ENCODE measurements at places on chromosomes 12 and 14.

DNA sequence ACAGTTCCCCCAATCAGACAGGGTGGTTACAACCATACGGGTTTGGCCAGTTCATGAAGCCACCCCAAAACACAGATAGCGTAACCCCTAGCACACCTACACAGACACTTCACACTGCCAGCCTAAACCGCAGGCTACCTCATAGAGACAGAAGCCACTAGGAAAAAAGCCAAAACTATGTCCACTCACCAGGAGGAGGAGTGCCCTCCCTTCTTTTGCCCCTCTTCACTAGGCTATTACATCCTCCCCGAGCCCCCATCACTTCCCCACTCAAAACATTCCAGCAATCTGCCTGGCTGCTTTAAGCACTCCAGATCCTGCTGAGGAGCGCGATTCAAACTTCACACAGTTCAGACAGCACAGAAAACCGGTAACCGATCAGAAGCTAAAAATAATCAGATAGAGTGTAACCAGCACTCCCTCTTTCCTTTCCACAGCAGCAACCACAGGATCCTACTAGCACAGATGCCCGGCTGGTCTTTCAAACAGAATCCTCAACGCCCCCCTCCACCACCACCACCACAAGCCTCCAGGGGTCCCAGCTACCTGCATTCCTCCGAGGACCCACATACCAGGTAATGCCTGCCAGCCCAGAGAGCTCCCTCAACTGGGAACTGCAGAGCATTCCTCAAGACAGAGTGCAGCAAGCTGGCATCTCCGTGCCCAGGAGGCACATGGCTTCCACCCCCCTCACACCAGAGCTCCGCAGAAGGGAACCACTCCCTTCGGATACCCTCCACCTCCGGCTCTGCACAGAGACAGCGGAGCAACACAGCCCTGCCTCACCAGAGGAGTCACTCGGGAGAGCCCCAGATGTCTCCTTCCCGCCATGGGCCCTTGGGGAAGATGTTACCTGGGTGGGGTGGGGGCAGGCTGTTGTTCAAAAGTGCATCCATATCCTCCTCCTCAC is 1.5 kb downstream of the CHD4 start:
- no peak for DNase-seq

DNA sequence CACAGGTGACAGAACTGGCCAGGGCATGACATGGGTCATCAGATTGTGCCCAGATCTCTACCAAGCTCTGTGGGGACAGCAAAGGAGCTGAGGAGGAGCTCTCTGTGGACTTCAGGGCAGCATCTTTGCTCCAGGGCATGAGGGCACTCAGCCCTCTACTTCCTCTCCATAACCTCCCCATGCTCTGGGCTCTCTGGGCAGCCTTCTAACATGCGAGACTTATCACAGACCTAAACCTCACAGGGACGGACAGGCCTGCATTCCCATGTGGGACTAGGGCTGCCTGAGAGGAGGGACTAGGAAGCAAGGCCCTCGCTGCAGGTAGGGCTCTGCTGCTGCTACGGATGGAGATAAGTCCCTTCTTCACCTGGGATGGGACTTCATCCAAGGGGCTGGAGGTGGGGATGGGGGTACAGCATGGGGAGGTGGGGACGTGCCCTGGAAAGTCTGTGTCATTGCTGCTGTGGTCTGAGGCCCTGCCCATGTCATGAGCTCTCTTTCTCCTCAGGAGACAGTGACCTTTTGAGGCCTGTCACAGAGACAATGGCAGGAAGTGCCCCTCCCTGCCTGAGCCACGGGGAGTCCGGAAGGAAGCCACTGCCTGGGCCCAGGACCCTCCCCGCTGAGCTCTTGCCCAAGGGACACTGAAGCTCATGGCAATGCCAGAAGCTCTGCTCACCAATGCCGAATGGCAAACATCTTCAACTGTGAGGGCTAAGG is 44.1 kb downstream of the PITPNM2 start:
- DNase-seq = no peak

- no peak for DNase-seq
Observed at GRCh38 chr14:79161571-79161970, 991.4 kb downstream of the NRXN3 start.

GRCh38 chr12:88630561-88630960 is 50.3 kb upstream of the KITLG start:
- DNase-seq = no peak

- peak; percentile 22 for DNase-seq
Observed at GRCh38 chr14:32078023-32078857, 1.1 kb downstream of the ARHGAP5 start.

DNA sequence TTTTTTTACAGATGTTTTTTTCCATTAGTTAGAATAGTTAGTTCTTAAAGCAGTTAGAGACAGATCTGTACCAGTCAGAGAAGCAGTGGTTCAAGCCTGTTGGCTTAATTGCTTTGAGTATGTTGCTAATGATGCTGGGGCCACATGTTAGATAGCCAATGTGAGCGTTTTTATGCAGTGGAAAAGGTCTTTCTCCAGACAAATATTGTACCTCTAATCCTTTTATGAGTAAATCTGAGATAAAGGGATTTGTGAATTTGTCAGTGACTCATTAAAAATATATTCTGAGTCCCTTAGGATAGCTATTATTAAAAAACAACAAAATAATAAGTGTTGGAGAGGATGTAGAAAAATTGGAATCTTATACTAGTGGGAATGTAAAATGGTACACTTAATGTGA is 154.2 kb downstream of the MSRB3 start:
- DNase-seq = no peak

DNA sequence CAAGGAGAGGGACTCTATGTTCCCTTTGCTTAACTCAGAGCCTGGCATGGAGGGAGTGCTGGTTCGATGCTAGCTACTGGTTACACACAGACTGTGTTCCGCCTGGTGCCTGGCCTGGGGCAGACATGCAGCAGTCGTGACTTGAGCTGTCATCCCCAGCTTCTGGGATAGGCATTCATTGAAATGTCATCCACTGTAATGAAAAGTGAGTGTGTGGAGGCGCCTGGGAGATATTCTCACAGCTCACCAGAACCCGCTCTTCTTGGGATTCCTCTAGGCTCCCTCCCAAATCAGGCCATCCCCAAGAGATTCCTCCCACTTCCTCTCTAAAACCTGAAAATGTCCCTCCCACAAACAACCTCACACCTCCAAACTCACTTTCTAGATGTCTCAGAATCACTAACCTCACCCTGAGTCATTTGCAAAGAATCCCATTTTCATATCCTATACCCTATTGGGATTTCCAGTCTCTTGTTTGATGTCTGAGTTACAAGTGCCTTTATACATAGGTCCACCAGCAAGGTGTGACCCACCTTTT is 82.8 kb downstream of the CRACR2A start:
- no peak for DNase-seq

DNA sequence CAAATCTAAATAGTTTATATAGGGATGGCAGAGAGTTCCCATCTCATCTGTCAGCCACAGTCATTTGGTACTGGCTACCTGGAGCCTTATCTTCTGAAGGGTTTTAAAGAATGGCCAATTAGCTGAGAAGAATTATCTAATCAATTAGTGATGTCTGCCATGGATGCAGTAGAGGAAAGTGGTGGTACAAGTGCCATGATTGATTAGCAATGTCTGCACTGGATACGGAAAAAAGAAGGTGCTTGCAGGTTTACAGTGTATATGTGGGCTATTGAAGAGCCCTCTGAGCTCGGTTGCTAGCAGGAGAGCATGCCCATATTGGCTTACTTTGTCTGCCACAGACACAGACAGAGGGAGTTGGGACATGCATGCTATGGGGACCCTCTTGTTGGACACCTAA is 7.9 kb upstream of the OAS2 start:
- DNase-seq = no peak

DNA sequence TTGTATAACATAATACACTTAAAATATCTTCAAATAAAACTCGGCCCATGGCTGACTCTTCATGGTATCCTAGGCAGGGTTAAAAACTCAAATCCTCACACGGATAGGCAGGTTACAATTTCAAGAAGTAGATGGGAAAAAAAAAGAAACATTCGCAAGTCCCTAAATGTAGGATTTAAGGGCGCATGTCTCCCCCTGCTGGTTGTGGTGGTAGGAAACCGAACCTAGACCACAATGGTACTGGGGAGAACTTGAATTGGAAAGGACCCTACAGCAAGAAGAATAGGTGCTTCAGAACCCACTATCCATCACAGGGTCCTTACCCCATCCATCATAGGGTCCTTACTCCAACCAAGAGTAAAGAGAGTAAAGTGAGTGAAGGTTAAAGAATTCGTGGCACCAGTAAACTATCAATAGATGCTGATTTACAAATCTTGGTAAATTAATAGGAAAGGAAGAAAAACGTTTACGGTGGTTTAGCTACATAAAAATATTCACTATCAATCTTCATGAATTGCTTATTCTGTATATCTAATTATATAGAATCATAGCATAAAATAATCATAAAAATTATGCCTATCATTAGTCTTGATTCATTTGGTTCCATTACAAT is 3.3 kb upstream of the CIPC start:
- peak; percentile 58 for DNase-seq

DNA sequence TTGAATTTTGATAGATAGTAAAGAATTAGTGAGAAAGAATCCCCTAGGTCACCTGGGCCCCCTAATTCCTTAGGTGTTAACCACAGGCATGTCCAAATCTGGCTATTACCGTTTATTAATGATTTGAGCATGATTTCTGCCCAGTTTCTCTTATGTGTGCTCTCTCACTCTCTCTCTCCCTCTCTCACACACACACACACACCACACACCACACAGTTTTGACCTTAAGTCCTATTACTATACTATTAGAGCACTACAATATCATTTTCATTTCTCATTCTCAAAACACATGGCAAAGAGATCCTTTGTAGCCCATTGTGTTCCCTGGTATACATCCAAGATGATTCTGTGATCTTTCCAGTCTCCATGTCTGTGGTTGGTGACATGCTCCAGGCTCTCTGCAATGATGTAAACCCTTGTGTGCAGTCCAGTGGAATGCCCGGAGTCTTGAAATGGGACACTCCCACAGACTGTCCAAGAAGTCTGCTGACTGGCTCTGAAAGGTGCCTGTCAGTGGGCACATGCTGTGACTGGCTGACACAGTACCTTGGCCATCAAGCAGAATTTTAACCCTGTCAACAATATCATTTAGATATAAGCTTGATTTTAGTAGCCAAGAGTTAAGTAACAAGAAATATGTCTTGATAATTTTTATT is 96.2 kb downstream of the FIGNL2 start:
- no peak for DNase-seq

- DNase-seq = no peak
Observed at GRCh38 chr12:127883013-127883412, 384.0 kb upstream of the TMEM132C start.

GRCh38 chr14:21997300-21997699 is 323.7 kb upstream of the OR4E1 start:
- DNase-seq = no peak

DNA sequence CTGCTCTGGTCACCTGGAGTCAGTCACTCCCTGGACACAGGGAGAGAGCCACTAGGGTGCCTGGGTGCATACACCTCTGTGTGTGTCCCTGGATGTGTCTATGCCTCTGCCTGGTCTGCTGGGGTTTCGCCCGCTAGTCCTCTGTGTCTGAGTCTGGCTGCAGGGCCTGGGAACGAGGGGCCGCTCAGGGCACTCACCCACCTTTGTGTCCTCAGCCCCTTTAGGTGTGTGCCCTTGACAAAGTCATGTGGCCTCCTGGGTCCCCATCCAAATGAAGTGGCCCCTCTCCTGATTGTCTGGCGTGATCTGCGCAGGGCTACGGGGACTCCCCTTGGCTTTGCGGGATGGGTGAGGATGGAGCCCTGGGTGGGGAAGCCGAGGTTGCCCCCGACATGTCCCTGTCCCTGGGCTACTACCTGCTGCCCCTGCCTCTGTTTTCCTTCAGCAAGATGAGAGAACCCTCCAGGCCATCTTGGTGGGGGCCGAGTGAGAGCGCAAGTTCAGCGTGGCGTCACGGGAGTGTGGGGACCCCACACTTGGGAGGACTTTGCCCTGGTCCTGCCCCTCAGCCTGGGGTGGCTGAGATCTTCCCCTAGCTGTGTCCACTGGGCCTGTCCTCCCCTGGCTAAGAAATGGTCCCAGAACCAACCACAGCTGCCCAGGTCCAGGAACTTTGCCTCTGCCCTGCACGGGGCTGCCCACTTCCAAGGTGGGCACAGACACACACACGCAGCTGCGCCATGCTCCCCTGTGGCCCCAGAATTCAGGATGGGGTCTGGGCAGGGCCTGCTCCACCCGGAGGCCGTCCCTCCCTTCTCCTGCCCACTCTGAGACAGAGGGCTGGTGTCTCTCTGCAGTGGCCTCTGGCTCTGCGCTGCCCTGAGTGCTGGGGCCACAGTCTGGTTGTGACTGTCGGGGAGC is 2.7 kb upstream of the AHNAK2 start:
- DNase-seq = no peak

DNA sequence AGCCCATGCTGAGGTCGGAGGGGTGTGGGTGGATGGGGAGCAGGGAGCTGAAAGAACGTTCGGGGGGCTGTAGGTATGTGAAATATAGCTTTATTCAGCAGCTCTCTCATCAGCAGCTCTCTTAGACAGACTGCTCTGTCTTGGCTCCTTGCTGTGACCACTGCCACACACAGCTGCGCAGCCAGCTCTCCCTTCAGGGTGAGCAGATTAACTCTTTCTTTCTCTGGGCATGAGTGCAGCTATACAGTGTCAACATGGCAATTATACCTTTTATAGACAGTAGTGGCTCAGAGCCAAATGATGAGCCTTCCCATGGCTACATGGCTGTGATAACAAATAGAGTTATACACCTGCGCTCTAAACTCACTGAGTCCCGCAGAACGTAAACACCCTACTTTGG is 137.7 kb upstream of the NEDD1 start:
- no peak for DNase-seq

DNA sequence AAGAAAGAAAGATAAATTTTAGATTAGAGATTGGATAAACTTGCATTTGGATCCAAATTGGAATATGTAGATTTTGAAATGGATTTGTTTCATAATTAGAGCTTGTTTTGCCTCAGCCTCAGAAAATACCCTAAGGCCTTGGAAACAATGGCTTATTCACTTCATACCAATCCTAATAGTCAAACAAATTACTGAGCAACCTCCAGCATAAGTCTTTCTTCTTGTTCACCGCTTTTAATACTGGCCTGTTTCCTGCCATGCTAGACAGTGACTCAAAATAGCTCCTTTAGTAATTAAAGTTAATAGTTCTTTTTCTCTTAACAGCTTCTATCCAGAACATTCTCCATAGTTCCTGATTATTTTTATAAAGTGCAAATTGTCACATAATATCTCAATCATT is 110.9 kb upstream of the DNM1L start:
- no peak for DNase-seq

DNA sequence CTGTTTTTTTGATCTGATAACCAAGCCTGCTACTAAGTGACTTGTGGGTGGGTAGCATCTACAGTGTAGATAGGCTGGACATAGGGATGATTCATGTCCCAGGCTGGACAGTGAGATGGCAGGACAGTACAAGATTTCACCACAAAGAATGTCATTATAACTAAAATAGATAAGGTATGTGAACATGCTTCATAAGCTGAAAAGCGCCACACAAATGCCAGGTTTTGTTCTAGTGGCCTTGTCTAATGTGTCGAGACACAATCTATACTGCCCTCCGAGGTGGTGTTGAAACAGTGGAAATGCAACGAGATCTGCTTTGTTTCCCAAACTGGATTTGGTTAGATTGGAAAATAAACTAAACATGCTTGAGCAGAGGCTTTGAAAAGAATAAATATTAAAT is 4.4 kb downstream of the LGALS3 start:
- no peak for DNase-seq

- DNase-seq = no peak
Observed at GRCh38 chr12:101243074-101243473, 33.0 kb upstream of the SLC5A8 start.

Data from GM13977 (cell line).